SK-MEL-5 (cell line): ENCODE measurements at places on chromosomes 6 and 20.

DNA sequence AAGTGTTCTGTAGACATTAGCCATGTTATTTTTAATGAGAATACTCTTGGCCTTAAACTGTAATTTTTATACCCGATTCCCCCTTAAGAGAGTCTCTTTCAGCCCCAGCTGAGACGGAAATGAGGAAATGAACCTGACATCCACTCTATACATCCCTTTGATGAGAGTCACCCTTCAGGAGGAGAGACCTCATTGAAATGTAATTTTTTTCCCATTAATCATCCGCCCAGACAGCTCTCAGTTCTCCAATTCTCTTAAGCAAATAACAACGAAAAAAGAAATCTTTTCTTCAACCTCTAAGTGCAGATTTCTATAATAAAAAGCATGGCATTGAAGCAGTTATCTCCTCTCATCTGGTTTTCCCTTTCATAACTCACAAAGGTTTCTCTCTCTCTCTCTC is 243.8 kb upstream of the PMEPA1 start:
- DNase-seq = no peak

DNA sequence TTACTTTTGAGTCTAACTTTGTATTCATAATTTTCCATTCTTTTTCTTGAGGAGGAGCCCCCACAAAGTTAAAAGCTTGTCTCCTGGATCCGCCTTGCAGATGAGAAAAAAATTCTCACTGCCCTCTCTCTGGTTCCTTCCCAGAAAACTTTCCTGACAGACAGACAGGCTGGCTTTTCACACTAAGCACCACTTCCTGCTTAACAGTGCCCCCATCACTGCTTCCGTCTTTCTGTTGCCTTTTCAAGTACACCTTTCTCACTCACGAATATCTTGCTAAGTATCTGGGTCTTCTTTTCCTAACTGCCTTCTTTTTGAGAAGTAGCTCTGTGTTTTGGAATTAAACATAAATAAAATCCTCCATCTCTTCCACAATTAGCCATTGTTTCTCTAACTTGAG is 19.8 kb upstream of the LMBRD1 start:
- DNase-seq = no peak

DNA sequence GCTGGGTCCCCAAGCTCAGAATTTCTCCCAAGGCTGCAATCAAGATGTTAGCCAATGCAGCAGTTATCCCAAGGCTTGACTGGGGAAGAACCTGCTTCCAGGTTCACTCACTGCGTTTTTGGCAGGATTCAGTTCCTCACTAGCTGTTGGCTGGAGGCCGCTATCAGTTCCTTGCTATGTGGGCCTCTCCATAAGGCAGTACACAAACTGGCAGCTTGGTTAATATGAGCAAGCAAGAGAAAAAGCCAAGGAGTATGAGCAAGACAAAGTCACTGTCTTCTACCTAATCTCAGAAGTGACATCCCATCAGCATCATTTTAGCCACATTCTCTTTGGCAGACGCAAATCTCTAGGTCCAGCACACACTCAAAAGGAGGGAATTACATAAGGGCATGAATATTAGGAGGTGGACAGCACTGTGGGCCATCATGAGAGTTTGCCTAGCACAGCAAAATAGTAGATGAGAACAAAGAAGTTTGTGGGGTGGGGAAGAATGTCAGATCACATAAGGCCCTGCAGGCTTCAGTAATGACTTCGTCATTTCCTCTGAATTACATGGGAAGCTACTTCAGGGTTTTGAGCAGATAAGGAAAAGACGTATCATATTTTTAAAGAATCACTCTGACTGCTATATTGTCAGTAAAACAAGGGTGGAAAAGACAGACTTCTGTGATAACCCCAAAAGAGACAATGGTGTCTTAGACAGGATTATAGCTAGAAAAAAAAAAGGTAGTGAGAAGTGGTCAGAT is 25.5 kb downstream of the LMBRD1 start:
- no peak for DNase-seq

DNA sequence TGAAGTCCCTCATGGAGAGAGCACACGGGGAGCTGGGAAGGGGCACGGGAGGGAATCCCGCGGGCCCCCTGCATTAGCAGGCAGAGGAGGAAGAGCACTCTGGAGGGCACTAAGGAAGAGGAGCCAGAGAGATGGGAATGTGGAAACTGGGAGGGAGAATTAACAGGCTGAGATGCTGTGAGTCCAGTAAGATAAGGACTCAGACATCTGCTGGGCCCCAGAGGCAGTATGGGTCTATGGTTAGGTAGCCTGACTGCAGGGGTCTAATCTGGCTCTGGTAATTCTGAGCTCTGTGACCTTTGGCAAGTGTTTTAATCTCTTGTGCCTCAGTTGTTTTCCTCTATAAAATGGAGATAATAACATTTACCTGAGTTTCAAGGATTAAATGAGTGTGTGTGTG is 15.7 kb upstream of the SRSF3 start:
- DNase-seq = no peak

DNA sequence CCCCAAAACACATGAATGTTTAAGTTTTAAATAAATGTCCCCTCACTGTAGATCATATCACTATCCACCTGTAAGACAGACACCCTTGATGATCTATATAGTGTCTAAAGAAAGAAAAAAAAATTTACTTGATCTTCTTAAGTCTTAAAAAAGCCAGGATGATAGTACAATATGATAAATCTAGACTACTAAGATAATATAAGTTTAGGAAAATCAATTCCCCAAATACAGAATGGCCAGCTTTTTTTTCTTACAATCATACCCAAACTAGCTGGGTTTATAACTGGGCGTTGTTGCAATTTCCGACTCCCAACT is 14.4 kb downstream of the ZNF217 start:
- no peak for DNase-seq

DNA sequence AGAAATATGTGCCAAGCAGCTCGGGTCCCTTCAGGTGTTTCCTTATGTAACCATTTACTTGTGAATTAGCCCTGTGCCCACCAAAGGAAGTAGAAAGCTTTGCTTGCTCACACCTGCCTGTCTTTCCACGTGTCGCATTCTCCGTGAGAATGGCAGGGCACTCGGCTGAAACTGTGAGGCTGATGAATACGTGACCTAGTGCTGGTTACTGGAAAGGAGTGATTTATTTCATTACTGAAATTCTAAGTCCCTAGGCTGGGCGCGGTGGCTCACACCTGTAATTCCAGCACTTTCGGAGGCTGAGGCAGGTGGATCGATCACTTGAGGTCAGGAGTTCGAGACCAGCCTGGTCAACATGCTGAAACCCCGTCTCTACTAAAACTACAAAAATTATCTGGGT is 45.9 kb upstream of the TULP1 start:
- DNase-seq = no peak

DNA sequence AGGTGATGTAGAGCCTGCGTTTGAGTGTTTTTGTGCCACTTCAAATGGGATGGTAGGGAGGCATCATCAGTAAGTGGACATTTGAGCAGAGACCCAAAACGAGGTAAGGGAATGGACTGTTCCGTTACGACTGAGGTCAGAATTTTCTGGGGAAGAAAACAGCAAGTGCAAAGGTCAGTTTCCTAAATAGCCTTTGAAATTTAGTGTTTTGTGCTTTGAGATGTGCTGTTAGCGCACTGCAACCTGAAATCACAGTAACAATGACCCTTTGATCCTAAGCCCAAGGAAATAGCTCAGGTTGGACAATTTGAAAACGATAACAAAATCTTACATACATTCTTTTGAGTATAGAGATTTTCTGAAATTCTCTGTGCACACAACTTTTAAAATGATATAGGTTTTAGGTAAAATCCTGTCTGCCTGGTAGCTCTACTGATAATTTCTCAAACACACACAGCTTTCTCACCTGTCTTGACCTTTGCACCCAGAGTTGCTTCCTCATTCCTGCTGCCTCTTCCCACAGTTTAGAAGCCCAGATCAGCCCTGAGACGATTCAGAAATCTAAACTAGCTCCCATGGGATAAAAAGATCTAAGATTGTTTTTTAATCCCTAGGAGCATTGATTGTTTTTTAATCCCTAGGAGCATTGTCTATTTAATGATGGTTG is 22.1 kb downstream of the DCBLD1 start:
- no peak for DNase-seq

- no peak for DNase-seq
Observed at GRCh38 chr6:167794161-167795157, 32.3 kb upstream of the AFDN start.

GRCh38 chr6:78832091-78832808 is 35.1 kb upstream of the IRAK1BP1 start:
- DNase-seq = no peak

GRCh38 chr20:58710481-58711265 is 18.1 kb downstream of the NPEPL1 start:
- DNase-seq = no peak

GRCh38 chr6:73579389-73579788 is 58.6 kb upstream of the EEF1A1 start:
- DNase-seq = peak; percentile 44

DNA sequence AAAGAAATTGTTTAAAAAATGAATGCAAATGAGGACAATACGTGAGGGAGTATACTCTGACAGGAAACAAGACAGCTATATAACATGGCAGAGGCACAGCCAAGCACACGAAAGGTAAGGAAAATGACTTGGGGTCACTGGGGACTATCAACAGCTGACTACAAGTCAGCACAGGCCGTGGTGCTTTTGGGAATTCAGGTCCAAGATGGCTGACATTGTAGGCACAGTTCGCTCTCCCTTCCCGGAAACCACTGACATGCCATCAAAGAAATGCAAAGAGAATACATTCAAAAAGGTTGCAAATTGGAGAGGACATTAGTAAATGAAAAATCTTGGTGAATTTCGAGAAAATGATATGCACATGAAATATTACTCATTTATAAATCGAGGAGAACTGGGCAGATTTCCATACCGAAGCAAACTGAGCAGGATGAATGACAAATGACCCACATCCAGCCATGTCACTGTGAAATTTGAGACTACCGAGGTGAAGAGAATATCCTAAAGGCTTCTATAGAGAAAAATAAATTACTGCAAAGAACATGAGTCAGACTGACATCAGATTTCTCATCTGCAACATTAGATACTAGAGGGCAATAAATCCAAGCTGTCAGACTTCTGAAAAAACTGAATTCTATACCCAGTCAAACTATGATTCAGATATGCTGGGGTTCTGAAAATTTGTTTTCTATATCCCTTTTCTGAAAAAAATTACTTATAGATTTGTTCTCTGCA is 391.1 kb downstream of the BTBD9 start:
- DNase-seq = no peak

DNA sequence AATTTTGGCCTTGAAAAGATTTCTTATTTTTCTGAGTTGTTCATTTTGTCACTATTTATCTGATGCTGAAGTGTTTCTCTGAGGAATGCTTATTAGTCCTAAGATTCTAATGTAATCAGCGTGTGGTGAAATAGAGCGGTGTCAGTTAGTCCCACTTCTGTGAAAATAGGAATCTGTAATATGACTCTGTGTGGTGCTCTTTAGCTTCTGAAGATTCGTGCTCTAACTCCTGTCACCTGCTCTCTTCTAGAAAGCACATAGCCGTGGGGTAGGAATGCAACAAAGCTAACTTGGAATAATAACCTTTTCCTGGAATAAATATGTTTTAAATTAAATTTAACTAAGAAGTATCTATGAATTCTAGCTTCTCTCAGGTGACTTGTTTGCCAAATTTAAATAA is 90.4 kb downstream of the BCKDHB start:
- no peak for DNase-seq

- no peak for DNase-seq
Observed at GRCh38 chr20:21387528-21387927, 9.8 kb downstream of the NKX2-4 start.

DNA sequence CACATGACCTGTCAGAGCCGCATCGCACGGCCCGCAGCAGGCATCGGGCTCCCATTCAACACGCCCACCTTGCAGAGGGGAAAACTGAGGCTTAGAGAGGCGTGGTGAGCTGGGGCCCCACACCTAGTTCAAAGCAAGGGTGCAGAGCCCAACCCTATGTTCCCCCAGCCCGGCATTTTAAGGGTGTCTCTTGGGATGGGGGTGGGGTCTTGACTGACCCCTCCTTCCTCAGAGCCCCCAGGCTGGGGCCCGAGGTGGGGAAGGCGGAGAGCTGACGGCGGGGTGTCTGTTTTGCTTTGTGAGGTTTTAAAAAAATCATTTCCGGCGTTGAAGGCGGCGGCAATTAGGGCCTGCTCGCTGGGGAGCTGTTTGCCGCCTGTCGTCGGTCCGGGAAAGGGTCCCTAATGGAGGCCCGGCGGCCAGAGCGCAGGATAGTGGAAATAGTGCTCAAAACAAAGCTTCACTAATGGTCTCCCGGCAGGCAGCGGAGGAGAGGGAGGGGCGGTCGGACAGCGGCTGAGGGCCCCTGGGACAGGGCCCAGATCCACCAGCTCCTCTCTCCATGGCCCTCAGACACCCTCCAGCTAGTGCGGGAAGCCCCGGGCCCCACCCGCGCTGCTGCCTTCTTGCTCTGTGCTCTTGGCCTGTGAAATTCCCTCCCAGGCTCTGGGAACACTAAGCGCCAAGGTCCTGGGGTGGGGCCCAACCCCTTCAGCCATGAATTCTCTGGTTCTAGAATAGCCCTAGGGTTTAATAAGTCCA is 11.9 kb downstream of the VSTM2L start:
- DNase-seq = no peak

DNA sequence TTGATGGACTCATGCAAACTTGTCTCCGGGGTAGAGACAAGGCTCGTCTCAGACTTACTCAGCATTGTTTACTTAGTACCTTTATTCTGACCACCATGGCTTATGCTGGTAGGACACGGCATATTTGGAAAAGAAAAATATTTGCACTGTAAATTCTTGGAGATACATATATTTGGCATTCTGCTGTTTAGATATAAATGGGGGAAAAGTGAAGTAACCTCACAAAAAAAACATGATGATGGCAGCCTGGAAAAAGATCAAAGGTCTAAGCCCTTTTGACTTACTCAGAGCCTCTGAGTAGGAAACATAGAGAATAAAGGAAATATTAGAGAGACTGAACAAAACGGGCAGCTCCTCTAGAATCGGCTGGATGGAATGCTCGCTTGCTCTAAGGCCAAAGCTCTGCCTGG is 32.5 kb downstream of the PDE10A start:
- DNase-seq = no peak

DNA sequence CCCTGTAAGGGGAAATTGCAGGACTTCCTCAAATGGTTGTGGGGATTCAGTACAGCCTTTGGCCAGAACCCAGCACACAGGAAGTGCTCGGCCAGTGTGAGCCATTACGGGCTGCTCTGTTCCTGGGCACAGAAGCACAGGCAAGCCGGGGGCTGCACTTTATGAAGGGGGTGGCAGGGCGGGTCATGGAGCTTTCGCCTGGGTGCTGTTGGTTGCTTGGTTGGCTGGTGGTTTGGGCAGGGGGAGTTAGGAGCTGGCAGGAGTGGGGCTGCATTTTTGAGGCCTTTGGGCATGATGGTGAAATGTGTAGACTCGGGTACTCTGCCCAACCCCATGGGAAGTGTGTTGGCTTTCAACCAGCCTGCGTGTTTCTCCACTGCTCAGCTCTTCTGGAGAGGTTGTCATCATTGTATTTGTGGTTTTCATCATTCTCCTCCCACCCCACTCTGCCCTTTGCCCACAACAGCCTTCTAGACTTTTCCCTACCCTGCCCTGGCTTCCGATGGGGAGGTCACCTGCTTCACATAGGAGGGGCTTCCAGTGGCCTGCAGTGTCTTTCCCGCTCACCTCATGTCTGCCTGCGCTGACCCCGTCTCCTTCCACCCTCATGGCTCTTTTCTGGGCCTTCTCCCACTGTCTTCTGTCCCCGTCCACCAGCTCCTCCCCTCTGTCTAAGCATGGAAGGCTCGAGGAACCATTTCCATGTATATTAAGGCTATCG is 16.1 kb upstream of the RBM38 start:
- DNase-seq = no peak

GRCh38 chr20:23419995-23420901 is 1.0 kb downstream of the NAPB start:
- peak; percentile 28 for DNase-seq
